ENCODE measurements at places on chromosomes 7 and 10.

DNA sequence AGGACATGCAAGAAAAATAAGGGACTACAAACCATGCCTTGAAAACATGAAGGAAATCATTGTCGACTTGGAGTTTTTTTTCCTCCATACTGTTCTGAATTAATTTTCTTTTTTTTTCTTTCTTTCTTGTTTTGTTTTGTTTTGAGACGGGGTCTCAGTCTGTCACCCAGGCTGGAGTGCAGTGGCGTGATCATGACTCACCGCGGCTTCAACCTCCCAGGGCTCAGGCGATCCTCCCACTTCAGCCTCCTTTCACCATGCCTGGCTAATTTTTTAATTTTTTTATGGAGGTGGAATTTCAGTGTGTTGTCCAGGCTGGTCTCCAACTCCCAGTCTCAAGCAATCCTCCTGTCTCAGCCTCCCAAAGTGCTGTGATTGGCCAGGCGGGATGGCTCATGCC lies 11.6 kb downstream of the UCMA start:
- no peak for DNase-seq

DNA sequence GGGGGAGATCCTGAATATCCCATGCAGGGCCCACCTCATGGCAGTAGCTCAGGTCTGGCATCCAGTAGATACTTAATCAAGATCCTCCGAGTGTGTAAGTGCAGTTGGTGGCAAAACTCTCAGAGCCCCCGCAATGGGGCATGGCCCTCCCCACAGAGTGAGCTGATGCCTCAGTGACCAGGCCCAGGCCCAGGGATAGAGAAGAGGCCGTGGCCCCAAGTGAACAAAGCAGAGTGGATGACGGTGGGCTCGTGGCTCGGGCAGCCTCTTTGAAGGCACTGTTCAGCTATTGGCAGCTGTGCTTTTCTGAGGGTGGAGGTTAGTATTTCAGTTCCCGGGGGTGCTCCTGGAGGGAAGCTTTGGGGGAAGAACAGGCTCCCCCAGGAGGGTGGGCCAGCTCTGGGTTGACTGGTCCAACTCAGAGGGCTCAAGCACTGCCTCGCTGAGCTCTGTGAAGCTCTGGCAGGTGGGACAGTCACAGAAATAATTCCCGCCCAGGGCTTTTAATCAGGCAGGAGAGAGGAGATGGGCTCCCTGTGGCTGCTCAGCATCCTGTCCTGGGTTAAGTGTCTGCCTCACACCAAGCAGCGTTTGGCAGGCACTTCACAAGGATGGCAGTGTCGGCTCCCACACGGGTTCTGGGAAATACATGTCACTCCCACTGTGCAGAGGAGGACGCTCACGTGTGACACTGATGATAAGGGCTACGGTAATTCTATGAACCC lies 583.6 kb downstream of the TCERG1L start:
- DNase-seq, result no peak

DNA sequence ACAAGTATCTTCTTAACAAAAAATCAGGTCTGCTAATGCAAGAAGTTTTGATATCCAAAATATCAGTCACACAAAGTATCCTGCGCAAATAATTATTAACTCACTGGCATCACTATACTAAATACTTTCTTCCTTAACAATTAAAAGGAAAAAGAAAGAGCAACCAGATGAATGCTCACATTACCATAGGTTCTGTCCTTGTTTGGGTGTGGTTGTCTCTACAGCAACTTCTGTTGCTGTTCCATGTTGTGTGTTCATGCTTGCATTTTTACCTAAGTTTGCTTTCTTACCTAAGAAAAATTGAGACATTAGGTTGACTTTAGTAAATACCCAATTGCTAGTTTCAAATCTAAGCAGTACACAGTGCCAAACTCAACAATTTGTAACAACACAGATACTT lies 32.5 kb downstream of the FZD9 start:
- no peak for DNase-seq

DNA sequence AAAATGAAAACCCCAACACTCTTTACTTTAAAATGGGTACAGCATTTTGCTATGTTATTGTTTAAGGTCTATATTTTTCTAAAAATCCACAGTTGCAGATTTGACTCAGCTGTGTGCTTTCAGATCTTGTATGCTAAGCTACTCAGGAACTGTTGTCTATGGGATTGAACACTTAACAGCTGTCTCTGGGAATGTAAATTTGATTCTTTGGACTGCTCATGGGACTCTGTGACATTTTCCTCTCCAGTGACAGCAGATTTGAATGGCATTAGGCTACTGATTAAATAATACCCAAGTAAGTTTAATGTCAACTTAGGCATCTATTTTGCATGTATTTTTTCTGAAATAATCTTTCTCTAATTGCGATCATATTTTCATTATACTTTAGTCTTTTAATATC lies 1.7 kb upstream of the CD36 start:
- DNase-seq, result no peak

DNA sequence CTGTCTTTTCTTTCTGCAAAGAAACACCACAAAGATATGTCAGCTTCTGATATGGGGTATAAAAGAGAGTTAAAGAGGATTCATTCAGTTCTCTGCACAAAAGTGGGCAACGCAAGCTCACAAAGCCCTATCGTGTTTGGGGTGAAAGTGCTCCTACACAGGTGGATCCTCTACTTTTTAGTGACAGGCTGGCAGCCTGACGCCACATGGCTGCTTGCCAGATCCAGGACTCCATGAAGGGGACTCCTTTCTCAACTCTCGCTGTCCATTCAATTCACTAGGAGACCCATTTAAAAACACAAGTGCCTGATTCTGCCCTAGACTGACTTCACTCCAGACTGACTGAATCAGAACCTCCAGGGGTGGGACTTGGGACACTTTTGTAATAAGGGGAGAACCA lies 8.0 kb downstream of the PARP12 start:
- DNase-seq, result no peak

GRCh38 chr7:155685070-155685790 lies 40.8 kb downstream of the RBM33 start:
- DNase-seq, result no peak
